ENCODE measurements at places on chromosomes 16 and 17.

DNA sequence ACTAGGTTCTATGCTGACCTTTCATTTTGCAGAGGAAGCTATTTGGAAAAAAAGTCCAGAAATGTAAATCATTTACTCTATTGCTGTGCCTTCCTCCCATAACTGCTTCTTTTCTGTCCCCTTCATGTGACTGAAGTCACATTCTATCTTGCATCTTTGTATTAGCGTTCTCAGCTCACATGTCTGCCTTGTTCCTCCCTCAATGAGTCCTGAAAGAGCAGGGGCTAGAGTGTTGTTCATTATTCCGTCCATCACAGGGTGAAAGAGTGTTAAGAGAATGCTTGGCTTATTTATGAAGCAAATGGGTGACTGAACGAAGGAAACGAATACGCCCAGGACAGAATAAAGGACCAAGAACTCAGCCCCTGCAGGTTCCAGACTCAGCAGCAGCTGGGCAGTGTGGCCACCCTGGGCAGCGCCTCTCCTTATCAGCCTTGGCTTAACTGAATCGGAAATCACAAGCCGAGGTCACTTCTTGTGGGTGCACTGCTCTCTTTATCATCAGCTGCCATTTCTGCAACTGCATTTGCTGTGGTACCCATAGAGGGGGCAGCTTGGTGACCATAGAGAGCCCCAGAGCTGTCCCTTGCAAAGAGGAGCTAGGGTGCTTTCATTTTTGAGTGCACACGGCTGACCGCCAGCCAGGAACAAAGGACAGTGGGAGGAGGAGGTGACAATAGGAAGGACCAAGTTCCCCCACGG, 1.8 kb upstream of the PIK3R6 start:
- DNase-seq: no peak

GRCh38 chr16:50595859-50596258, 47.7 kb downstream of the NKD1 start:
- no peak for DNase-seq

GRCh38 chr17:2067048-2067561, 12.2 kb downstream of the HIC1 start:
- DNase-seq: no peak

- DNase-seq: no peak
These were observed 32.1 kb downstream of the IST1 start for GRCh38 chr16:71927383-71927782.

DNA sequence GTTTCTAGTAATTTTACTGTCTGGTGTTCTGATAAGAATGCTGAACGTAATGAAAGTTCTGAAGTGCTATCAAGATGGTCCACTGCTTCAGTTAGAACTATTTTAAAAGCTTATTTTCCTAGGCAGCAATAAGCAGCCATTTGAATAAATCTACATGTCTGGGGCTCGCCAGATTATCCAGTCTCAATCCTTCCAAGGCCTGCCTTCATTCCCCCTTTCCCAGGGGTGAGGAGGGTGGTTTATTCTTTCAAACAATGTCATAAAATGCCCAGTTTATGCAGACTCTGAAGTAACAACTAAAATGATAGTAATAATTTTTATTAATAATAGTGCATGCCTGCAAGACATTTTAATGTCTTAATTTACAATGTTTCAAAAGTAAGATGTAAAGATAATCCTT, 2.4 kb downstream of the CDH11 start:
- no peak for DNase-seq

- DNase-seq: no peak
These were observed 87.4 kb downstream of the ANKRD11 start for GRCh38 chr16:89402962-89403361.

- peak; percentile 92 for DNase-seq
These were observed 403 bp upstream of the WIPI1 start for GRCh38 chr17:68457539-68458259.

- no peak for DNase-seq
These were observed 6.0 kb upstream of the MAPT start for GRCh38 chr17:45888392-45888791.

- no peak for DNase-seq
These were observed 79.9 kb downstream of the TMEM100 start for GRCh38 chr17:55642741-55643140.

- no peak for DNase-seq
These were observed 143.0 kb upstream of the NOL11 start for GRCh38 chr17:67574658-67575293.

GRCh38 chr17:4340914-4341615, 25.4 kb downstream of the UBE2G1 start:
- DNase-seq: no peak

- DNase-seq: no peak
These were observed 115.3 kb downstream of the SNX29 start for GRCh38 chr16:12091569-12092543.

Data from NCI-H2029 (cell line).